8988T (cell line): ENCODE measurements at places on chromosomes 7 and 10.

- DNase-seq: peak; percentile 70
These were observed 74.0 kb downstream of the ZMIZ1 start for GRCh38 chr10:79142522-79143309.

- no peak for DNase-seq
These were observed 17.3 kb upstream of the ARL4A start for GRCh38 chr7:12670000-12670729.

DNA sequence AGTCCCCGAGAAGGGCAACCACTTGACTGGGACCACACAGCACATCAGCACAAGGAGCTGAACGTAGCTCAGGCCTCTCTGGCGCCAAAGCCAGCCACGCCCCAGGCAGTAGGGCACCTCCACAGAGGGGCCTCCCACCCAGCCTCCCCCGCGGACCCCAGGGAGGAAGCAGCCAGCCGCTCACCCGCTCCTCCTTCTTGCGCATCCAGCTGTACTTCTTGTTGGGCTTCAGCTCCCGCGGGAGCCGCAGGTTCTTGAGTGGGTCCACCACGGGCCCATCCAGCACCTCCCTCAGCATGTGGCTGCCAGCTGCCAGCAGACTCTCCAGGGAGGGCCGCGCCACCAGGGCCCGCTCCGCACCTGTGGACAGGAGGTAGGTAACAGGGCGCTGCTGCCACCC lies 61.2 kb downstream of the TNRC18 start:
- DNase-seq: no peak

DNA sequence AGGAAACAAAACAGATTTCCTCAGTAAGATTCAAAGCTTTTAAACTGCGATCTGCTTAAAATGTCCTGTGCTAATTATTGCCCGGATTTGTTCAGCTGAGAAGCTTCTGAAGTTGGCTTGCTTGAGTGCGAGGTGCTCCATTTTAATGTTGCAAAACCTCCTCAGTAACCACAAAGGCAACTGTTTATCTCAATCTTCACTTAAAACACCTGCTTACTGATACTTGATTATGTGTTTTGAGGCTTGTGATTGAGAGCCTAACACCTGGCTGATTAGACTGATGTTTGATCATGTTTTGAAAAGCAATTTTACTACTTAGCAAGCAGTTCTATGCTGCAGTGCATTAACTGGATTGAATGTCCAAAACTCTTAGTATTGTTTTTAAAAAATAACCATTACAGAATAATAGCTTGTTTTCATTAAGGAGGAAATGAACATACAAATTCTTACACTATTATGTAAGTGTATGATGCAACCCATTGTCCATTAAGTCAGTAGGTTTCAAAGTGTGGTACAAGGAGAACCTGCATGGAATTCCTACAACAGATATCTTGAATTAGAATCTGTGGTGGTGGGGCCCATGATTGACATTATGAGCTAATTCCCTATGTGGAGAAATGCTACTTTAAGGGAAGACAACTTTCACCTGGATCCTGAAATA lies 96.9 kb upstream of the FAM180A start:
- no peak for DNase-seq

- DNase-seq: no peak
These were observed 232.6 kb upstream of the FERD3L start for GRCh38 chr7:19377611-19378344.

DNA sequence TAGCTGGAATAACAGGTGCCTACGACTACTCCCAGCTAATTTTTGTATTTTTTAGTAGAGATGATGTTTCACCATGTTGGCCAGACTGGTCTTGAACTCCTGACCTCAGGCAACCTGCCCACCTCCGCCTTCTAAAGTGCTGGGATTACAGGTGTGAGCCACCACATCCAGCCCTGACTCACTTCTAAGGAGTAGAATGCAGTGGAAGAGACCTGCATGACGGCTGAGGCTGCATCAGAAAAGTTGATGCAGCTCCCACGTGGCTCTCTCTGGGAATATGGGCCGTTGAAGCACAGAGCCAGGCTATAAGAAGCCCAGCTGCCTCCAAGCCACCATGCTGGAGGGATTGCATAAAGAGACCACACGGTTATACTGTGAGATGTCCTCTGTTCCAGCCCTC lies 21.6 kb upstream of the ASL start:
- no peak for DNase-seq

GRCh38 chr7:66250711-66251110 lies 45.6 kb downstream of the TPST1 start:
- no peak for DNase-seq

GRCh38 chr10:16521311-16522016 lies at the start of gene C1QL3:
Gene C1QL3 (minus strand): TSS chr10:16521879. CDS start chr10:16521065, 814 bp downstream.
- no peak for DNase-seq

GRCh38 chr7:148442141-148442655 lies 148.4 kb upstream of the C7orf33 start:
- DNase-seq: no peak
